ENCODE measurements at places on chromosomes 7 and 10.

GRCh38 chr7:159158888-159159405 is 14.3 kb upstream of the VIPR2 start:
- no peak for DNase-seq

DNA sequence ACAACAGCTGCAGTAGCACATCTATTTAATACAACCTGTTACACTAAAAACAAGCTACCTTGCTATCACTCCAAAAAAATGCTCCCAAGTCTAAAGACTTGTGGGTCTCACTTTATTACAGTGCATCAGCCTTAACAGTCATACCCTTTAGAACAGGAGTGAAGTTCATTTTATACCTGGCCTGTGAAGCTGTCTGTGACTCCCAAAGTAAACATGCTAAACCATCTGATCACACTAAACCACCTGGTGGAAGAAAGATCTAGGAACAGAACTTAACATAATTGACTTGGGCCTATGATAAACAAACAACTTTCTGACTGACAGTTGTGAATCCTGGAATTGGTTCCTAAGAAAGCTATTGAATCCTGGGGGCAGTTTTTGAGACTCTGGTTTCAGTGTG is 80.9 kb upstream of the ATP6V0A4 start:
- no peak for DNase-seq

GRCh38 chr10:133277277-133277992 is 767 bp upstream of the ADAM8 start:
- no peak for DNase-seq

- DNase-seq, result no peak
These were observed 113.1 kb downstream of the PARP12 start for GRCh38 chr7:139949629-139950028.

DNA sequence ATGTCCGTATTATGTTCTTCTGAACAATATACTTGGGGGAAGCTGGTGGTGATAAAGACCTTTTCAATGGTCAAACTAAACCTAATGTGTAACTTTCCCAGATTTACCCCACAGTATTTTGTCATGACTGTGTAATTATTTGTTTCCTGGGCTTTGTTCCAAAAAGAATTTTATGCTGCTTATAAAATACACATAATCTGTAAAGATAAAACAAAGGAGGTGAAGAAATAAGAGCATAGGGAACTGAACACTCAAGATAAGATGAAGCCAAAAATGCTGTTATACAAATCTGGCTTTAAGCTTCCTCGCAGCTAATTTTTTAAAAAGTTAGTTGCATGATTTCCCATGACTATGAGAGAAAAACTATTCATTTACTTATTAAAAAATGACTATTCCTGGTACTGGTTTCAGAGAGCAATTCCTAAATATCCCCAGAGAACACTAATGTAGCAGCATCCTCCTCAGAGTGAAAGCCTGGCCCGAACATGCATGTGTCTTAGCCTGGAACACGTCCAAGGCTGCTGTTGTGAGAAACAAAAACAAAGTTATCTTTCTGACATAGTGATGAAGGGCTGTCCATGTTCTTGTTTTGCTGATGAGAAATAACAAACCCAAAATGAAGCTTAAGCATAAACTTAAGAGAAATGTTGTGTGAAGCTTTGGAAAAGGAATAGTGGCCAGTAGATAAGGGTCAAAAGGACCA is 33.9 kb downstream of the MALSU1 start:
- peak; percentile 67 for DNase-seq

GRCh38 chr7:1458683-1459511 is at the start of gene MICALL2:
MICALL2 (minus strand) TSS chr7:1459470; CDS start chr7:1459326, 144 bp downstream.
- peak; percentile 68 for DNase-seq

DNA sequence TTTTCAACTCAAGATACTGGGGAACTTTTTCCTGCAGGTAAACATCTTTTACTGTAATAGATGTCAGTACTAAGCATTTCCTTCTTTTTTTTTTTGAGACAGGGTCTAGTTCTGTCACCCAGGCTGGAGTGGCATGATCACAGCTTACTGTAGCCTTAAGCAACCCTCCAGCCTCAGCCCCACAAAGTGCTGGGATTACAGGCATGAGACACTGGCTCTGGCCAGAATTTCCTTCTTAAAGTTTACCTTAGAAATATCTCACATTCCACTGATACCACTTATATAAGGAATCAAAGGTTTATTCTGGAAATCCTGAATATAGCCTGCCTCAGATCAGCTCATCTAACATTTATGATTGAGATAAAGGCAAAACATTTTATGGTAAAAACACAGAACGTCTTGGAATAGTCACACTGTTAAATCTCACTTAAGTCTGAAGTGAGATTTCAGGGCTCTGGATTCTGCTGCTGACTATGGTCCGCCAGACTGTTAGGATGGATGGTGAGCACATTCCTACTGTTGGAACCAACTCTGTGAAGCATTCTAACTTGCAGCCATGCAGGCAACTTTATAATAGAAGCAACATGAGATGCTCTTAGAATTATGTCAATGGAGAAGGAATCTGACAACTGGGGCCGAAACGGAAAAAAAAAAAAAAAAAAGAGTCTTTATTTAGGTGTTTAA is 151.9 kb downstream of the ZMYND11 start:
- no peak for DNase-seq

DNA sequence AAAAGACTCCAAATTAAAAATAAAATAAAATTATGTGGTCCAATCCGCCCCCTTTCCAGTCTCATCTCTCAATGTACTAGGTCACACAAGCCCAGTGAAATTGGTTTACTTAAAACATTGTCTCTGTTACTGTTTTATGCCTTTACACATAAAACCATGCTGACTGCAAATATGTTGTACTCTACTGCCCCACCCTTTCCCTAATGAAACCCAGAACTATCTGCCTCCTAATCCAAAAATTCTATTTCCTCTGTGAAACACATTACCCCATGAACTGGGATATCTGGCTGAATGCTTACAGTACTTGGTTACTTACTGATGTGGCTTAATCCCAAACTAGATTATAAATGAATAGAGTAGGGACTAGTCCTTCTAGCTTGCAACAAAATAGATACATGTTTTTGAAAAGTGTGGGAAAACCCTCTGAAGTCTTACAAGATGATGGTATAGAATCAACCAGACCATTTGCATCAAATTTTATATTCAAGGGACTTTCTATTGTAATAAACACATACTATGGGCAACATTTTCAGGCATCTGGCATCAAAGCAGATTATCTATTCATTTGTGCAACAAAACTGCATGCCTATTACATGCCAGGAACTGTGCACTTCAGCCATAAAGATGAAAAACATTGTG is 10.0 kb upstream of the KMT2E start:
- DNase-seq, result no peak

GRCh38 chr10:124231168-124232155 is 138.1 kb upstream of the CHST15 start:
- DNase-seq, result no peak

DNA sequence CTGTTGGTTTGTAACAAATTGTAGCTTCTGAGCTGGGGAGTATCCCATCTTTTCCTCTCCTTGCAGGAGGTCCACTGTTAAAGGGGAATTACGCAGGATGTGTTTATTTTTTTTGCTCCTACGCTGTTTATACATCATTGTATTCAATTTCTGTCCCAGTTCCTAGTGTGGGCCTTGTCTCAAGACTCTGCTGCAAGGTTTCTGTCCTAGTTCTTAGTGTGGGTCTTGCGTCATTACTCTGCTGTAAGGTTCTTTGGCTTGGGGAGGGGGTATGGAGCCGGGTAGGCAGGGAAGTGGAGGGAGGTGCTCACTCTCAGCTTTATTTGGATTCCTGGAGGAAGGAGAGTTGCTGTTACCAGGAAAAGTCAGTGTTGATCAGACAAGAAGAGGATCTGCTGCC is 64.0 kb upstream of the TRIM8 start:
- no peak for DNase-seq

GRCh38 chr10:96858038-96858705 is 26.1 kb downstream of the LCOR start:
- no peak for DNase-seq

DNA sequence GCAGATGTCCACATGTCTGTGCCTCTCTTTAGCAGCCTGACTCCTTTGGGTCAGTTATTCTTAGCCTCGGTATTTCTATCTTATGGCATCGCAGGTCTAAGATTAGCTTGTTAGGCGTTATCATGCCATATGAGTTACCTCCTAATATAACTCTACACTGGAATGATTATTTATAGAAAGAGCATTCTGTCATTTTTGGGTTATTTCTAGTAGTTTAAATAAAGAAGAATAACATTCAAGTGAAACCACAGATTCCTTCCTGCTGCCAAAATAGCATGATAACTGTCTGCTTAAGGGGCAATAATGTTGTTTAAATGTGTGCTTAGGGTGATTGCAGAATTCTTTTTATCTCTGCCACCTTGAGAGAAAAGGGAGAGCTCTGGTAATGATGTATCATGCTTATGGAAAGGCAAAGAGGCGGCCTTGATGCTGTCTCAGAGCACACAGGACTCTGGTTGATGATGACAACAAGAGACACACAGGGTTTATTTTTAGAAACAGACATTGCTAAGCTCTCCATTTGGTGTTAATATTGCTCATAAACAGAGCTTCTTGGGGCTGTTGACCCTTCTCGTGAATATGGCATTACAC is 10.4 kb downstream of the HDAC9 start:
- no peak for DNase-seq

GRCh38 chr7:129665013-129665401 is 53.5 kb downstream of the NRF1 start:
- peak; percentile 30 for DNase-seq

- no peak for DNase-seq
These were observed 461.5 kb upstream of the GHITM start for GRCh38 chr10:83677795-83678194.

- no peak for DNase-seq
These were observed 59.2 kb downstream of the SLC16A12 start for GRCh38 chr10:89476150-89476549.

DNA sequence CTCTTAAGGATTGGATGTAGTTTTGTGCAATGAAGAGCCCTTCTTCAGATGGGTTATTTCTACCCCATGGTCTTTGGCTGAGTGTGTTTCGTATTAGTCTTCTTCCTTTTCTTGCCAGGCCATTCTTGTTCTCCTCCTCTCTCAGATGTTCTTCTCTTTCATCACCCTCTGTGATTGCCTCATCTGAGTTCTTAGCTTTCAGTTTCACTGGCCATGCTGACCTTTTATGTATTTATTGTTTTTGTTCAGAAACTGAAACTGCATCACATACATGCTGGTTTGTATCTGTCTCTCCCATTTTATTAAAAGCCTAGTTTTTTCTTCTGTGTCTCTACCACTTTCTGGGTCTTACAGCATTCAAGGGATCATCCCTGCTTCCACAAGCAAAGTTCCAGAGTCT is 21.7 kb upstream of the PCGF5 start:
- no peak for DNase-seq

DNA sequence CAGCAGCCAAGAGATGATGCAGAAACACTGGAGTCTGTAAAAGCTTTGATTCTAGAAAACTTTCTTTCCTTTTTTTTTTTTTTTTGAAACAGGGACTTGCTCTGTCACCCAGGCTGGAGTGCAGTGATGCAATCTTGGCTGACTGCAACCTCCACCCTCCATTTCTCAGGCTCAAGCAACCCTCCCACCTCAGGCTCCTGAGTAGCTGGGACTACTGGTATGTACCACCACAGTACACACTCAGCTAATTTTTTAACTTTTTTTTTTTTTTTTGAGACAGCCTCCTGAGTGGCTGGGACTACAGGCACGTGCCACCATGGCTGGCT is 17.0 kb upstream of the BAG3 start:
- no peak for DNase-seq

DNA sequence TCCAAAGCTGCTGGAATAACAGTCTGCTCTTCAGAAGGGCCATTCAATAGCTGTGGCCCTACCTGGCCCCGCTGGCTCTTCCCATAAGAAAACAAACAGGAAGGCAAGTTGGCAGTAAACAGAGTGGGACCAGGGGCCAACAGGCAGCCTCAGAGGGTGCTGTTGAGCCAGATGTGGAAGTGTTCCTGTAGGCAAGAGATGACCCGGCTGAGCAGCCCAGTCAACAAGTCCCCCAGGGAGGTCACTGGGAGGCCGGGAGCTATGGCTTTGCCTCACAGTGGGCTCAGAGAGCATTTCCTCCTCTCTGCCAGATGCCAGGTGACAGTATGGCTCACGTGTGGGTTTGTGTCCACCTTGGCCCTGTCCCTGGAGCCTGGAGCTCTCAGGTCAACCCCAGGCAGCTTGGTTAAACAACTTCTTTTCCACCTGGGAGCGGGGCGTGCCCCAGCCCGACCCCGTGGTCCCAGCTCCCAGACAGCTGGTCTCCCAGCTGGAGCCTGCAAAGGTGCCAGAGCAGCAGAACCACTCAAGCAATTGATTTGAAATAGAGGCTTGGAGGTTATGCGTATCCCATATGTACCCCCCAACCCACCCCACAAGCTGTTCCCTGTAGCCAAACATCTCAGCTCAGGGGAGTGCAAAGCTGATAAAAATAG is 33.8 kb upstream of the LOXL4 start:
- DNase-seq, result no peak

- no peak for DNase-seq
These were observed 26.6 kb downstream of the SEMA3D start for GRCh38 chr7:85160223-85160622.

- no peak for DNase-seq
These were observed 60.7 kb upstream of the INHBA start for GRCh38 chr7:41763626-41764025.

- no peak for DNase-seq
These were observed 44.0 kb upstream of the HERPUD2 start for GRCh38 chr7:35738889-35739288.

- no peak for DNase-seq
These were observed 197.4 kb downstream of the ELMO1 start for GRCh38 chr7:37251222-37251621.

DNA sequence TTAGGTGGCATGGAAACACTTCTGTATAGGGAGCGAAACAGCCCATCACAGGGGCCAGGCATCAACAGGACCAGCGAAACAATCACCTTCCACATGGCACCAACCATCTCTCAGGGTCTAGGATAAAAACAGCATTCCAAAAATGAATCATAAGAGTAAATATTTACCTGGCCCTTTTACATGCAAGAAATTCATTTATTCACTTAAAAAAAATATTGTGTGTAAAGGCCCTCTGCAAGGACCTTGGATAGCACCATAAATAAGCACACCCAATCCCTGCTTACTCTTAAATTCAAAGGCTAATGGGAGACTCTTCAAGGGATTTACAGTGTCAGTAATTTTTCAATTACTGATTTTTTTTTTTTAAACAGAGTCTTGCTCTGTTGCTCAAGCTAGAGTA is 25.4 kb downstream of the CPVL start:
- no peak for DNase-seq

DNA sequence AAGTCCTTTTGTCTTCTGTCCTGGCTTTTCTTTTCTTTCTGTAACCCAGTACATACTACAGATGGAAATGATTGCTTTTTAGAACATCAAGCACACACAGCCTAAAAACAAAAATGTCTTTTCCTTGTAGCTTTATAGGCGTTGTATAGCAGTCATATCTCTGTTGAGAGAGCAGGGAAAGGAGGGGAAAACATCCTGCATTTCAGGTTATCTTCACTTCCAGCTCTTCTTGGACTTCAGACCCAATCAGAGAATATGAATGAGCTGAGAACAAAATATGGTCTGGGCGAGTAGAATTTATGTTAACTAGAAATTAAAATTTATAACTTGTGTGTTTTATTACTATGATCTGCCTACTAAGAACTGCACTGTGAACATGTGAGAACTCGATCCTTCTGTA is 14.7 kb downstream of the TMEM60 start:
- no peak for DNase-seq

GRCh38 chr10:58173391-58173790 is 94.3 kb downstream of the IPMK start:
- no peak for DNase-seq

GRCh38 chr7:132393789-132394261 is 182.4 kb downstream of the PLXNA4 start:
- DNase-seq, result no peak
